Astrocyte (in vitro differentiated cells and primary cell): ENCODE measurements at places on chromosomes 1 and 21.
A peak's percentile ranks its signal among the peaks of the same experiment; 100 is the strongest.

DNA sequence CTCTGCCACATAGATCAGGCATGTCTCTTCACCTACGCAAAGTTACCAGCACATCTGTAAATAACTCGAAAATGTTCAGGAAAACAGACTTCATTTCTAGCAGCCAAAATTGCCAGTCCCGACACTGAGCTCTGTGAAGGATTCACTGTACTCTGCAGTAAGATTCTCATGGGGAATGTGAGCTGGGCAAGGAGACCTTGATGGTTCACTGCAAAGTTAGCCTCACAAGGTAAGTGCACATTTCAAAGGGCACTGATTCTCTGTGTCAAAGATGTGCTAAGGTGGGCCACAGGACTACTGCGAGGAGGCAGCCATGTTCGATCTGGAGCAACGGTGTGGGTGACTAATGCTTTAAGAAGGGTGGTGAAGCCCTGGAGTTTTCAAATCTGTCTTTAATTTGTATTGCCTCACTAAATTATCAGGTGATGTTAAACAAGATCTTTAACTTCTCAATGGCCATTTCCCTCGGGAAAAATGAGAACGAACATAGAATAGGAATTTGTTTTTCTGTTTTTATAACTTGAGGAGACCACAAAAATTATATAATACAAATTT, 25.2 kb downstream of the STPG1 start:
- DNase-seq = no peak

DNA sequence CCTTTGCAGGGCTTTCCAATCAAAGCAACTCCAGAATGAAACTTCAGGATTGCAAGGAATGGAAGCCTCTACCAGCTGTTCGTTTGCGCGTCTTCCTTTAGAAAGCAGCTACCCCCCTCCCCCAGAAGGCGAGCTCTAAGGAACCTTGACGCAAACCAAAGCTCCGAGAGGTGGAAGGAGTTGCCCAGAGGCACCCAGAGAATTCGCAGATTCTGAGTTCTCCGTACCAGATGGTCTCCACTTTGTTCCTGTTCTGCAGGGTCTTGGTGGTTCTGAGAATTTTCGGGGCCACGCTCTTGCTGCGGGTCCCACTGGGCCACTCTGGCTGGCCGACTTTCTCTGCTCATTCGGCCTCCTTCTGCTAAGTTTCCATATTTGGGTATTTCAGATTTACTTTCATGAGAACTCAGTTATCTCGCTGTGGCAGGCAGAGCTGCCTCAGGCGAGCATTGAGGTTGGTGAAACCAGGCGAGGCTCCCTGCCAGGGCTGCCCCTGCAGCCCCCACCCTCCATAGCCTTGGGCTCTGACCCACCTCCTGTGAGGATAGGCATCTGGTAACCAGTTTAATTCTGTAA, 801 bp downstream of the TRAF5 start:
- peak; percentile 55 for DNase-seq

DNA sequence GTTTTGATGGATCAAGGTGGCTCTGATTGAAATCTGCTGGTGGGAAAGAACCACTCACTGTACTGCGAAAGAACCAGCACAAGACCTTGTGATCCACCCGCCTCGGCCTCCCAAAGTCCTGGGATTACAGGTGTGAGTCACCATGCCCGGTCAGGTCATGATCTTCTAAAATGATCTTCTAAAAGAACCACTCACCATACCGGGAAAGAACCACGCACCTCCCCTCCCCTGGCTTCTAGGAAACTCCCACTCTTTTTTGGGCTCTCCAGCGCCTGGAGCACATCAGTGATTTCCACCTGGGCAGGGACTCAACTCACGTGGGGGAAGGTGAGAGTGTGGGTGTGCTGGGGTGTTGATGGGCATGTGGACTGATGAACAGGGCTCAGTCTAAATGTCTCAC, 7.9 kb upstream of the RAB7B start:
- DNase-seq = no peak

- no peak for DNase-seq
Measured at GRCh38 chr1:1137256-1138045, 21.6 kb upstream of the C1orf159 start.
